ENCODE measurements at places on chromosomes 16 and 17. TPM values are rescaled to one million over a fixed set of nuclear protein-coding genes. Genes with fewer than 3 reads are reported as not detected.

Gene ETV4
- total RNA-seq: 0.41 TPM

DNA sequence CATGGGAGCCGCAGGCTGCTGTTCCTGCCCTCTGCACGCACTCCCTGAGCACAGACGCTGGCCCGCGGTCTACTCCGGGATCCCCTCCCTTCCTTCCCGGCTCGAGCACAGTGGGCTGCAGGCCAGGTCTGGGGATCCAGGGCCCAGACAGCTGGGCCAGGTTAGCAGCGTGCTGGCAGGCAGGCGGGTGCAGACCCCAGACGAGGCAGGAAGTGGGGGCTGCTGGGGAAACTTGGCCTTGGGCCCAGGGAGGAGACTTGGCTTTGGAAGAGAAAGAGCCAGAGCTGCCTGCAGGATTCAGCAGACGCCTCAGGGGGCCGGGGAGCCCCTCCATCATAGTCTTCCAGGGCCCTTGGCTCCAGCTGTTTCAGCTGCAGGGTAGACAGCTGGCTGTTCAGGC, 30.2 kb upstream of the ABCC3 start:
- no peak for DNase-seq

GRCh38 chr17:17420082-17420481, 56.7 kb upstream of the MED9 start:
- no peak for DNase-seq

DNA sequence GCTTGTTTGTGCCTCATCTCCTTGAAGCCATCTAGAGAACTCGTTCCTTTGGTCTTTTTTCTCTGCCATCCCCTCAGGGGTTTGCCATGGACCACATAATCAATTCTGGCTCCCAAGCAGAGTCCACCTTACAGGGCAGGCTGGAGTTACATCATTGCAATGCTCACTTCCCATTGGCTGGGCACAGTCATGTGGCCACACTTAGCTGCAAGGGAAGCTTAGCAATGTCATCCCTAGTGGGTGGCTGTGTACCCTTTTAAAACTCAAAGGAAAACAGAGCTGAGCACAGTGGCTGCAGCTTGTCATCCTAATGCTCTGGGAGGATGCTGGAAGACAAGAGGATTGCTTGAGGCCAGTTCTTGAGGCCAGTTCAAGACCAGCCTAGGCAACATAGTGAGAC, 41.9 kb upstream of the POLR3E start:
- DNase-seq: no peak

Gene P2RX1
- not detected for total RNA-seq

DNA sequence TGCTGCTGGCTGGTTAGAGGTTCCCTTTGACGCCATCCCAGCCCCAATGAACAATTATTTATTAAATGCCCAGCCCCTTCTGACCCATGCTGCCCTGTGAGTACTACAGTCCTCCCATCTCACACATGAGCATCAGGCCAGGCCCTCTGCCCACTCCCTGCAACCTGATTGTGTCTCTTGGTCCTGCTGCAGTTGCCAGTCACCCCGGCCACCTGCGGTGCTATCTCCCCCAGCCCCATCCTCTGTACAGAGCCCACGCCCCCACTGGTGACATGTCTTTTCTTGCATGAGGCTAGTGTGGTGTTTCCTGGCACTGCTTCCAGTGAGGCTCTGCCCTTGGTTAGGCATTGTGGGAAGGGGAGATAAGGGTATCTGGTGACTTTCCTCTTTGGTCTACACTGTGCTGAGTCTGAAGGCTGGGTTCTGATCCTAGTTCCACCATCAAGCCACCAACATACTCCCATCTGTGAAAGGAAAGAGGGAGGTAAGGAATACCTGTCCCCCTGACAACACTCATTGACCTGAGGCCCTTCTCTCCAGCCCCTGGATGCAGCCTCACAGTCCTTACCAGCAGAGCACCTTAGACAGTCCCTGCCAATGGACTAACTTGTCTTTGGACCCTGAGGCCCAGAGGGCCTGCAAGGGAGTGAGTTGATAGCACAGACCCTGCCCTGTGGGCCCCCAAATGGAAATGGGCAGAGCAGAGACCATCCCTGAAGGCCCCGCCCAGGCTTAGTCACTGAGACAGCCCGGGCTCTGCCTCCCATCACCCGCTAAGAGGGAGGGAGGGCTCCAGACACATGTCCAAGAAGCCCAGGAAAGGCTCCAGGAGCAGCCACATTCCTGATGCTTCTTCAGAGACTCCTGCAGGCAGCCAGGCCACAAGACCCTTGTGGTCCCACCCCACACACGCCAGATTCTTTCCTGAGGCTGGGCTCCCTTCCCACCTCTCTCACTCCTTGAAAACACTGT, 11.3 kb downstream of the CX3CL1 start:
- DNase-seq: no peak

DNA sequence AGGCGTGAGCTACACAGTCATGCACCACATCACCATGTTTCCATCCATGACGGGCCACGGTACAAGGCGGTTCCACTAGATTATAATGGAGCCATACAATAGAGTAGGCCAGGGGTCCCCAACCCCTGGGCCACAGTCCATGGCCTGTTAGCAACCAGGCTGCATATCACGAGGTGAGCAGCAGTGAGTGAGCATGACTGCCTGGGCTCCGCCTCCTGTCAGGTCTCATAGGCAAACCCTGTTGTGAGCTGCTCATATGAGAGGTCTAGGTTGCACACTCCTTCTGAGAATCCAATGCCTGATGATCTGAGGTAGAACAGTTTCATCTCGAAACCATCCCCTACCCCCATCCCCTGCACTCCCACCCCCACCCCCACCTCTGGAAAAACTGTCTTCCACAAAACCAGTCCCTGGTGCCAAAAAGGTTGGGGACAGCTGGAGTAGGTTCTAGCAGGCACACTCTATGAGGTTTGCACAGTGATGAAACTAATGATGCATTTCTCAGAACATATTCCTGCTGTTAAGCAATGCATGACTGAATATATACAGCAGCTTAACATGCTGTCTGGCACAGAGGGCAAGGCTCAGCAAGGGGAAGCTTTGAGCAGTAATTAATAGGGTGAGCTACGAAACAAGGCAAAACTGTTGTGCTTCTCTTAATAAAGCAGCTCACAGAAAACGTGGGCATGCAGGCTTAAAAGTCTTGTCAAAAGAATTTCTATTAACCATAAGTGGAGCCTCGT, 108.0 kb downstream of the VPS53 start:
- DNase-seq: no peak

DNA sequence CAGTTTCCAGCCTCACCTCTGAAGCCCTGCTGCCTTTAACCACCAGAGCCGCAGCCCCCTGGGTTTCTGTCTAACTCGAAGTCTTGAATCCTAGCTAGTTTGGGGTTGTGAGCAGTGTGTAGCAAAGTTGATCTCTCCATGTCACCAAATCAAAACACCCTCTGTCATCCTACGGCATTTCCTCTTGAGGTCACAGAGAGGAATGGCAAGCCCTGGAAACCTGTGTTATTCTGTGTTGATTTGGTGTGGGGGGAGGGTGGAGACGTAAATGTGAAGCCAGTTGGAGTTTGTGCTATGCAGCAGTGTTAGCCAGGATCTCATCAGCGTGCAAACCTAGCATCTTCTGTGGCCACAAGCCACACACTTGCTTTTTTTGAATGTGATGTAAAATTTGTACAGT, 5.1 kb upstream of the LGALS9 start:
- DNase-seq: no peak

- DNase-seq: no peak
Observed at GRCh38 chr16:5498562-5498961, 401.0 kb upstream of the EEF2KMT start.

Gene RAB11FIP4
- 48.1 TPM for total RNA-seq

Gene MRPL27
- total RNA-seq: 38.7 TPM

Gene DNASE1L2
- total RNA-seq: 2.4 TPM

- DNase-seq: peak; percentile 72
Observed at GRCh38 chr17:7579001-7579833, at the start of gene CD68. TSS of gene CD68 (plus strand) at chr17:7579638. CDS start at chr17:7579678, 40 bp downstream.

Gene TBX21
- 0.82 TPM for total RNA-seq

Gene ATP2A3
- total RNA-seq: 2.4 TPM

DNA sequence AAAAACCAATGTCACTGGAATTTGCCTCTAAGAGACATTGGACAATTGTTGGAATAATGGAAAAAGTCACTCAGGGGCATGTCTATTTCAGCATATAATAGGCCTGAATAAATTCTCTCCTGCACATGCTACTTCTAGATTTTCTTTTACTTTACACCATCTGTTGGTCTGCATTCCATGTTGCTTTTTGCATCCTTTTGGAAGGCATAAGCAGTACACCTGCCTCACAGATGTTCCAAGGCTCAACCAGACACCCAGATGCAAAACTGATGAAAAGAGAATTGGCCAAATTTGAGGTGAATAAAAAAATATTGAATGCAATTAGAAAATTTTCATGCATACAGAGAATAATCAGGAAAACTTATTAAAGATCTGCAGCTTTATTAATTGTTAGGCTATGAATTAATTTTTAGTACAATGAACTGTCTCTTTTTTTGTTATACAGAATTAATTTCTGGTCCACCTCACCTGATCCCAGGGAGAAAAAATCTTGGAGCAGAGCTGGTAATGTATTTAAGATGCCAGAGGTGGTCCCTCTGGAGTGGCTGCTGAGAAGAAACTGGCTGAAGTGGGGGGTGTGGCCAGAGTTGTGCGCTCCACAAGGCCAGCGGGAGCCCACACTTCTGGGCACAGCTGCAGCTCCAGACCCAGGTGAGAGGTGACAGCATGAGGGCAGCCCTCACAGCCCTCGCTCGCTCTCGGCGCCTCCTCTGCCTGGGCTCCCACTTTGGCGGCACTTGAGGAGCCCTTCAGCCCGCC, 778.6 kb downstream of the CDH11 start:
- DNase-seq: no peak

GRCh38 chr16:11806721-11807120, 9.7 kb upstream of the ZC3H7A start:
- DNase-seq: no peak

GRCh38 chr17:16442594-16443510, 27.5 kb downstream of the TRPV2 start:
- DNase-seq: no peak

- DNase-seq: no peak
Observed at GRCh38 chr16:19655242-19655777, 62.7 kb downstream of the KNOP1 start.

DNA sequence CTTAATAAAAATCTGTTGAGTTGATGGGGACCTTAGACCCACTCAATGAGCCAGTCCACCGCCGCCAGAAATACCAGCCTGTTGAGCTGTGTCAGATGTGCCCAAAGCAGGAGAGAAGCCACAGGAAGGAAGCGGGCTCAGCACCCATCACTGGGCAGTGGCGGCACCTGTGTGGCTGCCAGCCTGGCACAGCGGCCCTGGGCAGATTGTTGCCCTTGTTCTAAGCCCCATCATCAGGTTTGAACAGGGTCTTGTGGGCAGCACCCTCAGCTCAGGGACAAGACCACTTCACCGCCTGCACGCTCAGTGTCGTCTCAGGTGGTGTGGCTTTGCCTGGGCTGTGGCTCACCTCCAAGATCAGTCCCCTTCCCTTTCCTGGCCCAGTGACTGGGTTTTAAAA, 9.3 kb downstream of the ENDOV start:
- DNase-seq: no peak

GRCh38 chr16:26087091-26087490, 395.3 kb downstream of the HS3ST4 start:
- DNase-seq: no peak

DNA sequence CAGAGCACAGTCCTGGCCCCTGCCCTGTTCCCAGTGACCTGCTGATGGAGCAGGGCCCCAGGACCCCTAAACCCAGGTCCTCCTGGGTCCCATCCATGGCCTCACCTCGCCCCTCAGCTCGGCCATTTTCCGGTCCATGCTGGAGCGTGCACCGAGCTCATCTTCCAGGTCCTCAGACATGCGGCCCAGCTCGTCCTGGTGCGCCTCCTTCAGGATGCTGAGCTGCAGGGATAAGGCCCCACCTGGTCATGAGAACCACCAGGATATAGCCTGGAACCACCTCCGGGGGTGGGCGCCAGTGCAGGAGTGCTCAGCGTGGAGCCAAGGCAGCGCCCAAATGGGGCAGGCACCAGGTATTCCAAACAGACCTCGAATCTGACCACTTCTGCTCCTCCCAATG, 17.9 kb downstream of the CCDC102A start:
- no peak for DNase-seq

- no peak for DNase-seq
Observed at GRCh38 chr16:30620169-30620568, 10.0 kb upstream of the ZNF689 start.

DNA sequence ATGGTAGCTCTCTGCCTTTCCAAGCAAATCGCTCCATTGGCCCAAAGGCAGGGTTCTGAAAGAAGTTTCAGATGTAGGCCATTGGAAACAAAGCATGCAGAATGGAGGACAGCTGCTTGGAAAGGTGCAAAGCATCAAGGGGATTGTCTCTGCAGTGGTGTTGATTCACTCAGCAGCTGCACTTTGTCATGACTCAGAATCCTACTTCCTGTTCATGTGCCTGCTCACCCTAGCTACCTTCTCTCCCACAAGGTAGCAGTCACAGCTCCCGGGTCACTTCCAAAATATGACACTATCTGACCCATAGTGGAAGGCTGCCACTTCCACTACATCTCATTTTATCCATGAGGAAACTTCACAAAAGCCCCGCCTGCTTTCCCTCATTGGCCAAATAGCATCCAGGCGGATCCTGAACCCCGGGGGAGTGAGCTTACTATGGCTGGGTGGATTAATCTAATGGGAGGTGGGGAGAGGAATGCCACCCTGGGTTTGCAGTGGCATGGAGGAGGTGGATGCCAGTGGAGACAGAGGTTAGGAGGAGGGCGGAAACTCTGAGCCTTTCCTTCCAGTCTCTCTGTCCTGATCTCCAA, 74.7 kb upstream of the NKD1 start:
- DNase-seq: no peak

- DNase-seq: no peak
Observed at GRCh38 chr16:71883168-71883848, 674 bp downstream of the ZNF821 start.

GRCh38 chr17:10149573-10150399, 48.6 kb downstream of the GAS7 start:
- no peak for DNase-seq

- DNase-seq: no peak
Observed at GRCh38 chr16:56898847-56899246, 33.1 kb upstream of the HERPUD1 start.

DNA sequence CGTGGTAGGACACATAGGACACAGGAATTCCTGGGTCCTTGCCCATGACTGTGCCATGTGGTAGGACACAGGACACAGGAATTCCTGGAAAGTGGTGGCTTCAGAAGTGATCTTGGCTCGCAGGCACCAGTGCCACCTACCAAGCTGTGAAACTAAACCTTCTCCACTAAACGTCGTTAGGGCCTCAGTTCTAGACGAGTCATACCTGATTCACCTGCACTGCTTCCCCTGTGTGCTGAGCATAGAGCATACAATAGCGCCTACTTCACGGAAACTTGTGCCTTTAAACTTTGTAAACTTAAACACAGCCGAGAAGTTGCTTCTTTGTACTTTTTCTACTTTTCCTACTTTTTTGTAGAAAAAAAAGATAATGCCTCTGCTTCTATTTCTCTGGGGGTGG, 4.8 kb downstream of the SOX8 start:
- no peak for DNase-seq

Gene SLC38A8
- total RNA-seq: not detected

Data from frontal cortex (tissue), 4 donors.